ENCODE measurements at places on chromosomes 4 and X.

GRCh38 chrX:107467271-107467670, 17.8 kb downstream of the FRMPD3 start:
- DNase-seq, result no peak

GRCh38 chrX:11757719-11758399, at the start of gene MSL3:
Gene MSL3, plus strand, starts transcription at chrX:11758237. Its CDS starts 27 bp downstream, at chrX:11758264.
- DNase-seq, result peak; percentile 54

GRCh38 chr4:113303315-113303714, 253.9 kb downstream of the ANK2 start:
- DNase-seq, result no peak

- DNase-seq, result no peak
These were observed 53.1 kb downstream of the EFNB1 start for GRCh38 chrX:68881911-68882310.

- no peak for DNase-seq
These were observed 84.6 kb downstream of the FBXO8 start for GRCh38 chr4:174198828-174199227.

DNA sequence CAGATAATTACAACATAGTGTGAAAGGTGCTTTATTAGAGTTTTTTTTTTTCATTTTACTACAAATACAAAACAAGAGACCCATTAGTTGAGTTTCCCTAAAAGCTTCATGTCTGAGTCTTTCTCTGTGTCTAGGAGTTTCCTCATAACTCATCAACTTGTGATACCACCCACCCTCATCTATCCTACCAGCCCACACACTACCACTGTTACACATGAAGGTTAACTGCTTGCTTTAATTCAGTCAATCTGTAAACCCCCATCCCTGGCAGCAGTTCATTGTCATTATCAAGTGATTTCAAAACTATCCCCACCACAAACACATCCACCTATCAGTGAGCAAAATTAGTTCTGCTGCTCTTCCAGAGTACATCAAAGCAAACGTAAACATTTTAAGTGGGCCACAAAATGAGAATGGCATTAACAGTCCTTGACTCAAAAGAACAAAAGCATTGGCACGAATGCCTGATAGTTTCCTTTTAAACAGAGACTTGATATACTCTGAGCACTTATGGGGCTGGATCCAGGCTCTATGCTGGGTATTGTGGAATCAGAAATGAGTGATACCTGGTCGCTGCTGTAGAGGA, 331.6 kb upstream of the FAM241A start:
- DNase-seq, result no peak

DNA sequence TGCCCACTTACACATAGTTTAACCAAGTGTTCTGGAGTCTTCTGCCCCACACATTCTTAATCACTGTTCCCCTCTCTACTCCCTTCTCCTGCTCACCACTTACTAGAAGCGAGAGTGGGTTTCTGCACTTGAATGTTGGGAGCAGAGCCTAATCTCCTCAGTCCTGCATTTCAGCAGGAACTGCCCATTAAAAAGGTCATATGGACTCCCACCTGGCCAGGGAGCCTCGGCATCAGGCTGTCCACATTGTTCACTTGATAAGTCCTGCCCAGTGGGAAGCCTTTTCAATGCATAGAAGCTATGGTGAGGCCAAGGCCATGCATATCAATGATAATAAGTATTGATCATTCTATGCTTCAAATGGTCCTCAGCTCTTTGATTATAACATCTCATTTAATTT, 144.3 kb downstream of the LDB2 start:
- no peak for DNase-seq

DNA sequence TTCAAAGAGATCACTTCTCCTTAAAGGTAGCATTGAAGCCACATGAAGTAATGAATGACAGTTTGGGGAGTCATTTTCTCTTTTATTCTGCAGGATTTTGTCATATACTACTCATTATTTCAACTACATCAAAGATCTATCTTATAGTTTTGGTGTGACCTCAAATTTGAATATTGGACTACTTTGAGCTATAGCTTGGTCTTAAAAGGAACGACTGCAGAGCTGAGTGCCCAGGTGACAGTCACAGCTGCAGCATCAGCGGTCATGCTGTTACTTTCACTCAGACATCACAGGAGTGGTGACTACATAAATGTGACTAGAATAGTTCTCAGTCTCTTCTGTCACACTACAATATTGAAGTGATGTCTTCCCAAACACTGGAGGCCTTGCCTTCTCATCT, 10.7 kb upstream of the SPCS3 start:
- DNase-seq, result no peak

DNA sequence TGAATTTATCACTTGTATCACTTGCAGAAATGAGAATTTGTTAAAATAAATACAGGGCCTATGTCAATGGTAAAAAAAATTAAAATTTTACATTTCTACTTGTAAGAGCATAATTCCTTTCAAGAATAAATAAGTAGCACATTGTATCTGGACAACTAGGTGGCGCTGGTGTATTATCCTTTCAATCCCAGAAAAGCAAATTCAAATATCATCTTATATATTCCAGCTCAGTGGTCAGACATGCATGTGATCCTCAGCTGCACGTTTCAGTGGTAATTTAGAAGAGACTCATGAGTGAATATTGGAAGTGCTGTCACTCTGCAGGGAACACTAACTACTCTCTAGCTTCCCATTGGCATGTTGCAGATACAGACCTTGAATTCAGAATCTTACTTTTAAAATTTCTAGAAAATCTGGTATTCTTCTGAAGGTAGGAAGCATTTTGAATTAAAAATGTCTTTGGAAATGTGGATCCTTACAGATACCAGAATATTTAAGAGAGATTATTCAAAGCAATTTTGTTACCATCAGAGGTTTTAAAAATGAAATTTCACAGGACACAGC, 1414.7 kb upstream of the TENM3 start:
- DNase-seq, result no peak

GRCh38 chrX:19799319-19800182, 87.8 kb downstream of the SH3KBP1 start:
- DNase-seq, result no peak

DNA sequence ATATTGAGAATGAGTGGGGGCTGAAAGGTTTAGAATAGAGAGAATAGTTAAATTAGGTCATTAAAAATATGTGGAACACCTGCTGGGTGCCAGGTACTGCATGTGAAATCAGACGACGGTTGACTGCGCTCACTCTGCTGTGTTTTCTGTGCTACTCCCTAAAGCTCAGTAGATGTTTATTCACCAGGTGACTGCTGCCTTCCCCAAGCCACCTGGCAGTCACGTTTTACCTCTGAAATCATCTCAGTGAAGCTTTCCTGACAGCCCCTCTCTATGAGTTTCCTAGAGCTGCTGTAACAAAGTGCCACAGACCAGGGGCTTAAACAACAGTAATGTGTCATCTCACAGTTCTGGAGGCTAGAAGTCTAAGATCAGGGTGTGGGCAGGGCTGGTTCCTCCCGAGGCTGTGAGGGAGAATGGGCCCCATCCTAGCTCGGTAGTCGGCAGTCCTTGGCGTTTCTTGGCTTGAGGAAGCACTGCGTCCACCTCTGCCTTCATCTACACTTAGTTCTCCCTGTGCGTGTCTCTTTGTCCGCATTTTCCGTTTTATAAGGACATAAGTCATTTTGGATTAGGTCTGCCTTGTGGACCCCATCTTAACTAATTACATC, 25.3 kb downstream of the ADD1 start:
- no peak for DNase-seq

- DNase-seq, result no peak
These were observed 11.0 kb upstream of the COL25A1 start for GRCh38 chr4:109313168-109314133.

- DNase-seq, result no peak
These were observed 13.0 kb downstream of the MOSPD2 start for GRCh38 chrX:14886252-14886651.

DNA sequence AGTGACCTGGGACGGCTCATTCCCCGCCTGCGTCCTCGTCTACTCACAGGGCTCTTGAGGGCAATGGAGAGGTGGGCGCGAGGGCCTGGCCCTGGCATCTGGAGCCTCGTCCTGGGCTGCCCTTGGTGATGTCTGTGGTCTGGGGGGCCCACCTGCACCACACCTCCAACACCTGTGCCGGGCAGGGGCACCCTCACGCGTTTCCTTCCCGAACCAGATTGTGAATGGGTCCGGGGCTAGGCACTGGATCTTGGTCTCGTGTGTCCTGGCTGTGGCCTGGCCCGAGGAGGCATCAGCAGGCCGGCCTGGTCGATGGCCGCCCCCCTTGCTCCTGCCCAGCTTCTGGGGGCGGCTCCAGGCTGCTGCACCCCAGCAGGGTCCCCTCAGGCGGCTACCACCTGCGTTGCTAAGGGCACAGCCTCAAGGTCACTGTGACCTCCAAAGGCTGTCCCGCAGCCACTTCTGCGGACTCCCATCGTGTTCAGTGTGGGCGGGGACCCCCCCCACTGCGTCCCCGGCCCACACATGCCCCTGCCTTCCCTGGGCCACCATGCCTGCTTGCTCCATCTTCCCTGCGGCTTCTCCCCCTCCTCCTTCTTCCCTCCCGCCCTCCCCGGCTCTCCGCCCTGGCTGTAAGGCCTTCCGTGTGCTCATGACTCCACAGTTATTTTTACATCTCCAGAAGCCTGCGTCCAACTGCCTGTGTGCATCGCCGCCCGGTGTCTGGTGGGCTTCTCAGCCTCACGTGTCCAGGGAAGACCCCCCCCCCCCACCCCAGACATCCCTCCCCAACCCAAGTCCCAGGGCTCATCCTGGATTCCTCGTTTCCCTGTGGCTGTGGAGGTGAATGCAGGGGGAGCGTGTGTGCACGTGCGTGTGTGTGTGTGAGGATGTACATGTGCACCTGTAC, 3.8 kb downstream of the DOK7 start:
- DNase-seq, result no peak

- DNase-seq, result peak; percentile 55
These were observed 482 bp downstream of the RNF4 start for GRCh38 chr4:2469192-2469984.

DNA sequence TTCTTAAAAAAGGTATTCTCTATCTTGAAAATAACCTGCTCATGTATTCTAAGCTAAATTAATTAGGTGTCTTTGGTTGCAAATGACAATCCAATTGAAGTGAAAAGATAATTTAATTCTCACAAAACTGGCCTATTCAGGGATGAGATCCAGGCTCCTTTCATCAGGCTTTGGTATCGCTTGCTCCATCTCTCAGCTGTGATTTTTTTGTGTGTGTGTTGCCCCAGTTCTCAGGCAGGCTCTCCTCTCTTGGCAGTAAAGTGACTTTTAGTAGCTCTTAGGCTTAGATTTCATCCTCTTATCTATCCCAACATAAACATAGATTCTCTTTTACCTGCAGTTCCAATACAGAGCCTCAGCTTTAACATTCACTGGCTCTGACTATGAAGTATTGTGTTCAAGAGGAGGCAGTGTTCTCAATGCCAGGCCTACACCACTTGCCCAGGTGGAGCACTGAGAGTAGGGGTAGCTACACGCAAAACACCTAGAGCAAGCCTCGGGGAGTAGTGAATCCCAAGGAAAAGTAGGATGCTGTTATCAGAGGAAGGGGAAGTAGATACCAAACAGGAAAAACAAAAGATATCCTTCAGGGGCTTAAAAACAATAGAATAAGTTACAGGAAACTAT, 392.4 kb upstream of the ATOH1 start:
- no peak for DNase-seq

- no peak for DNase-seq
These were observed 1113.1 kb upstream of the LCORL start for GRCh38 chr4:19134685-19135084.

- no peak for DNase-seq
These were observed 28.4 kb downstream of the ARHGEF6 start for GRCh38 chrX:136752346-136752745.

- no peak for DNase-seq
These were observed 630.2 kb downstream of the ARAP2 start for GRCh38 chr4:35614120-35614519.

- DNase-seq, result no peak
These were observed 107.4 kb downstream of the DDIT4L start for GRCh38 chr4:100082852-100083251.

DNA sequence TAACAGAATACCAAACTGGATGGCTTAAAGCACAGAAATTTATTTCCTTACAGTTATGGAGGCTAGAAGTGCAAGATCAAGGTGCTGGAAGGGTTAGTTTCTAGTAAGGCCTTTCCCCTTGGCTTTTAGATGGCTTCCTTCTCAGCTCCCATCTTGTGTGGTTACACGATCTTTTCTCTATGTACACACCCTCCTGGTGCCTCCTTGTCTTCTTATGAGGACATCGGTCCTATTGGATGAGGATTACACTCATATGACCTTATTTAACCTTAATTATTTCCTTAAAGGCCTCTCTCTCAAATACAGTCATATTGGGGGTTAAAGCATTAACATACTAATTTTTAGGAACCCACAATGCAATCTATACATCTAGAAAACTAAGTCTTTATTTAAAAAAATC, 787.9 kb upstream of the GALNTL6 start:
- no peak for DNase-seq
